ENCODE measurements at places on chromosomes 2 and 18.

- DNase-seq = no peak
Measured at GRCh38 chr2:235643680-235644511, 150.1 kb downstream of the AGAP1 start.

DNA sequence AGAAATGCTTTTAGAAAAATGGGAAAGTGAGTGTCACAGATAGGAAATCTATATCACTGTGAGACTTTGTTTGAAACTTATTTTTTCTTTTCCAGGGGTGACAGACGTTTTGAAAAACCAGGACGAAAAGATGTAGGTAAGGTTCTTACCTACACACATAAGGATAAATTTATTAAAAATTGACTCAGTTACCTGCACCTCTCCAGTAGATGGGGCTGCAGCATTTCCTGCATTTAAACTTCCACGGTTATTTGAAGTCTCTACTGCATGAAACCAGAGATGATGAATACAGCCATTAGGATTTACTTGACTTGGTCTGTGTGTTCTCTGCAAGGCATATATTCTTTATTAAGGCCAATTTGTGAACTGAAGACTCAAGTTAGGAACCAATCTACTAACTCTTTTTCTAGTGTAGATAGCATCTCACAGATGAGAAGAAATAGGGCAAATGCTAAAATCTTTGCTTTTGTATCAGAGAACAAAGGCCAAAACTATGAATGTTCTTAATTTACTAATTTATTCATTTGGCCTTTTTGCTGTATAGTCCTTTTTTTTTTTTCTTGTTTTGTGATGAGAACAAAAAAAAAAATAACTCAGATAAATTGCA, 15.0 kb downstream of the KCNJ13 start:
- DNase-seq = peak; percentile 14

DNA sequence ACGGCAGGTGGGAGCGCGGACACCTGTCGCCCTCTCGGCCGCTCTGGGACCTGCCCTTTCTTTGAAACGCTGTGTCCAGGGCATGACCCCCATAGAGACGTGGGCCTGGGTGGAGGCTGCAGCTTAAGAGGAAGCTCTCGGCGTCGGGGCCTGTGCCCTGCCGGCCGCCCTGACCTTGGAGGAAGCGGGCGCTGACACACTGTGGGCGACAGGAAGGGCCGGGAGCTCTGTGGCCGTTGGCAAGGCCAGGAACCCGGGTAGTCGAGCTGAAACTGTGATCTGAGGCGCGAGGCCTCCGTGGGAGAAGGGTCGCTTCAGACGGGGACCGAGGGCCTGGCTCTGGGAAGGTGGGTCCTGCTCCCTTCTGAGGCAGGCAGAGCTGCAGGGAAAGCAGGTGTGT, 28.2 kb downstream of the KCNG2 start:
- DNase-seq = no peak

DNA sequence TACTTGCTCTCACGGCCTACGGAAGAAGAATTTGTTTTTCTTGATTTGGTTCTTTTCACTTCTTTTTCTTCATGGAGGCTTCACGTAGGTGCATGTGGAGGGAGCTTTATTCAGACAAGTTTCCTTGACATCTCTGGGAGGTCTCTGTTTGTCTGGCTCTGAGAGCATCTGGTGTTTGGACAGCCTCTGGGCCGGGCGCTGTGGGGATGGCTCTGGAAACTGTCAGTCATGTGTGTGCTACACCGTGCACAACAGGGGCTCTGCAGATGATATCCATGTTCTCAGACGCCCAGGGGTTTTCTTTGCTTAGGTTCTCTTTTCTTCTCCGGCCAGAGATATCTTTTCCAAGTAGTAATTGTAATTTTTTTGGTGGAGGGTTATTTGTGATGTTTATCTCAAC, 130.7 kb downstream of the SH3RF3 start:
- no peak for DNase-seq

- DNase-seq = peak; percentile 30
Measured at GRCh38 chr2:238938401-238939055, 90.6 kb downstream of the TWIST2 start.

GRCh38 chr2:187008111-187008510, 159.1 kb upstream of the ZSWIM2 start:
- no peak for DNase-seq

DNA sequence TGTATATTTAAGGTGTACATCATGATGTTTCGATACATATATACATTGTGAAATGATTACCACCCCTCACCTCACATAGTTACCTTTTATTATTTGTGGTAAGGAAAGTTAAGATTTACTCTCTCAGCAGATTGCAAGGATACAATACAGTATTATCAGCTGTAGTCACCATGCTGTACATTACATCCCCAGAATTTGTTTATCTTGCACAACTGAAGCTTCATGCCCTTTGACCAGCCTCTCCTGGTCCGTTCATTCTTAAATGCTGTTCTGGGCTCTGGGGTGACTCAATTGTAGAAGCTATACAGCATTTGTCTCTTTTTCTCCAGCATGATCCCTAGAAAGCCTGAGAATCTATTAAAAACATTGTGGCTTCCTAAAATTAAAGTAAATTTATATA, 90.8 kb downstream of the PTPRM start:
- DNase-seq = no peak

GRCh38 chr18:42861271-42861670, 254.2 kb downstream of the RIT2 start:
- DNase-seq = no peak

DNA sequence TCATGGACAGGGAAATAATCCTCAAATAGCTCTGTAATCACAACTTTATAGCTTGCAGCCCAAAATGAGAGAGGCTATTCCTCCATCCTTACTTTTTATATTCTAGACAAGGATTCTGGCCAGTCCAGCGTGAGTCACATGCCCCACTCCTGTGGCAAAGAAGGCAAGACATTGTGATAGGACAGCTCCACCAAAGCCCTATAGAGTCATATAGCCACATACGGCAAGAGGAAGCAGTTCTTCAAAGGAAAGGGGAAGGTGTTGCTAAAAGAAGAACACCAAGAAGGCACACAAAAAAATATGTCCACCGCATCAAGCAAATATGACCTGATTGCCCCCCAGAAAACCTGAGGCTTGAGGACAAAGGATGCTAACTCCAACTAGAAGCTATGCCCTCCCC, 3.4 kb upstream of the GFPT1 start:
- DNase-seq = no peak

- DNase-seq = no peak
Measured at GRCh38 chr18:10459587-10459986, 5.2 kb downstream of the APCDD1 start.

- no peak for DNase-seq
Measured at GRCh38 chr2:233202531-233202944, 48.9 kb upstream of the ATG16L1 start.

- DNase-seq = no peak
Measured at GRCh38 chr2:134119117-134119712, 134.7 kb upstream of the MGAT5 start.

GRCh38 chr2:2655453-2656114, 324.5 kb upstream of the MYT1L start:
- no peak for DNase-seq

GRCh38 chr18:12886498-12887126, 2.6 kb upstream of the PTPN2 start:
- DNase-seq = no peak

GRCh38 chr2:219508971-219509779, 5.1 kb upstream of the ASIC4 start:
- no peak for DNase-seq

- no peak for DNase-seq
Measured at GRCh38 chr2:31329081-31329625, 85.4 kb downstream of the XDH start.

DNA sequence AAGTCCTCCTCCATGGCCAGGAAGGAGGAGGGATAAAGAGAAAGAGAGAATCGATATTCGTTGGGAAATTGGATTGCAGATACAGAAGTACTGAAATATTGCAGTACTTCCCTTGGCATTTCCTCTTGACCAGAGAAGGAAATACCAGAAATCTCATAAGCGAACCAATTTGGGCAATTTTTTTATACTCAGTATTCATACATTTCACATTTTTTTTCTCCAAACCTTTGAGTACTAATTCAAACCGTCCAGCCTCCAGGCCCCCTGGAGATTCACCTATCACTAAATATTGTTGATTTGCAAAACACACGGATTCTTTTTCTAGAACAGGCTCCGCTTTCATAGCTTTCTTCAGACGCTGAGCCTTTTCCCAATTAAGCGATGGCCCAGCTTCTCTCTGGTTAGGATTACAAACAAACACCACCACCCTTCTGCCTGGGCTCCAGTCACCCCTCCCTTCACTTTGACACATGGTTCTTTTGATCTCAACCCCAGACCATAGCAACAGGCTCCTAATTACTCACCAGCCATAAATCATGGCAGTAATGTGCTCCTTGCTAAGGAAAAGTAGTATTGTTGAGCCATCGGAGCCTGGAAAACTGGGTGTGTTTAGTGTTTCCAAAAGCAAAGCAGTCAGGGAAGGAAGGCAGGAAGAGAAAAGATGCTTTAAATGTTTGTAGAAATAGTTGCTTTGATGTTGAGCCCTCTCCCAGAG, 138.4 kb upstream of the CCDC68 start:
- no peak for DNase-seq

DNA sequence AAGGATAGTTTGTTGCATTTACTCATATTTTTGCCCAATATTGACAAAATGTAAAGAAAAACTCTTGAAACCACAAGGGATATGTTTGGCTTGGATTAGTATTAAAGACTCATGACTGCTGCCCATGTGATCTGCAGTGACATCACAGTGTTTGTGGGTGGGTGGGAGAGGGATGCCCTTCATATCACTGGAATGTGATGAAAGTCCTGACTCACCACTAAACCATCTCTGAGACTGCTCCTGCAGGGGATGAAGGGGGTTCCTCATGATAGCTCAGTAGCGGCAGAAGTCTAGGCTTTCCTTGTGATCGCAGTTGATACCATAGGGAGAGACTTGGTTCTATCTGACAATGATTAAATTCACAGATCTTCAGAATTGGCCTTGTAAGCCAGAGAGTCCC, 451.2 kb downstream of the CNTNAP5 start:
- no peak for DNase-seq

DNA sequence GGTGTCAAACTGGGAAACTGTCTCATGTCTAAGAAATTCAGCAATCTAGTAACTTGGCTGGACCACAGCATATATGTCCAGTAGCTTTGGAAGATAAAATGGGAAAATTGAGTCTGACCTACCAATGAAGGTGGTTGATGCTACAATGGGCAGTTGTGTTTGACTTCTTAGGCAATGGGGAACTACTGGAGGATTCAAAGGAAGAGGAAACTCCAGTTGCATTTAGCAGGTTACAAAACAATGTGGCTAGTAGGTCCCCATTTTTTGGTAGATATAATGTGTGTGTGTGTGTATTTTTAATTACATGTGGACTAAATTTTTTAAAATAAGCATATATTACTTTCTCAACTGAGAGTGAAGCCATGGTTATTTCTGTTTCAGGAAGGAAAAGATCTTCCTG, 427.7 kb downstream of the NBAS start:
- DNase-seq = no peak

DNA sequence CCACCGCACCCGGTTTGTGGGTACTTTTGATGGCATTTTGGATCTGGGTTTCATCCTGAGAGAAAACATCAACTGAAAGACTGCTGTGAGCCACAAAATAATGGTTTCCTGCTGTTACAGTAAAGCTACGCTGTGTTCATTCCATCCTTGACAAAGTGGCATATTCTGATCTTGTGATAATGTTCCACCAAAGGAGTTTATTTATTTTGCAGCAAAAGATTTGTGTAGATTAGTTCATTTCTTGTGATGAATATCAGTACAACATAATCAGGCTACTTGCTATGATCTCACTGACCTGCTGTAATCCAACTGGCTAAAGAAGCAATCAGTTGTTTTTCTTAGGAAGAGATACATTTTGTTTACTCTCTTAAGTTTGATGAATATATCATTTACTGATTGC, 45.0 kb downstream of the EEF1B2 start:
- DNase-seq = no peak

DNA sequence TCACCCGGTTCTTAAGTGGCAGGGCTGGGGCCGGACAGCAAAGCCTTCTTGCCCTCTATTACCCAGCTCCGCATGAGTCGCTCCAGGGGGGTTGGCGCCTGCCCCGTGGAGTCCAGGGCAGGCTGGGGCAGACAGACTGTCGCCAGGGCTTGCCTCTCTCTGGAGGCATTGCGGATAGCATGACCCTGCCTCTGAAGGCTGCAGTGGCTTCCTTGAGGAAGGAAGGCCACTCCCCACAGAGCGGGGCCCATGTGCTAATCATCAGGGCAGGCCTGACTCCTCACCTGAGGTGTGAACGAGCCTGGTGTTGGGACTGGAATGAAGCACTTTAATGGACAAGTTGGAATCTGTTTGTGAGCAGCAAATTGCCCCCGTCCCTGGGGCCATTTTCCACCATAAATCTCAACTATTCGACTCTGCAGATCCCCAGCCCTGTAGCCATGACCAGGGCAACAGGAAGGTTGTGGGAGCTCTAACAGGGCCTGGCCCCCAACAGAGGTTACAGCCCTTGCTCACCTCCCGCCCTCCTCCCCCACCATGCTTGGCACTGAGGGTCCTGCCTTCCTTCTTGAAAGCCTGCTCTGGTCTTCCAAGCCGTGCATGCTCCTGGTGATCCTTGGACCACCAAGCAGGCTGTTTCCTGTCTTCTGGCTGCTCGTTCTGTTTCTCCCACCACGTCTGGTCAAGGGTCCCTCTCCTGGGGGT, 144.9 kb upstream of the HAAO start:
- DNase-seq = peak; percentile 63

GRCh38 chr2:238015705-238016104, 45.1 kb upstream of the SCLY start:
- no peak for DNase-seq

GRCh38 chr18:63550068-63550467, 7.9 kb downstream of the SERPINB12 start:
- DNase-seq = no peak

DNA sequence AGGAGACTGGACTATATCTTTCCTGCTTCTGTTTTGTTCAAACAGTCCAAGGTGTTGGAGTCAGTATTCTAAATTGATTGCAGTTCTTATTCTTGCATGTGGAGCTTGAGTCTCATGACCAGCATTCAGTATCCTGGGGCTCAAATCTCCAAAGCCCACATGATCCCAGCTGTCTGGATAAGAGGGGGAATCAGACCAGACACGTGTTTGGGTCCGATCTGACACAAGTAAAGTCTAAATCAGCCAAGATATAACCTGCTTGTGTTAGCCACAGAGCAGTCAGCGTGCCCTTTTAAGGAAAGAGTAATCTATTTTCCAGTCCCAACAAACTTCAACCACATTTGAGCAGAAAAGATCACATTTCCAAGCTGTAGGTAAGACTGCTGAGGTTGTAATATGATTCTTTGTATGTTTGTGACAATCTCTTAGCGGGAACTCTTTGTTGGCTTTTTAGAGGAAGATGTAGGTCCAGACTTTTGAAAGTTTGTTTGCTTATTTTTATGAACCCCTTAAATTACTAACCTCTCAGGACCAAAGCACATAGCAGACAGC, 334.6 kb downstream of the SLC4A3 start:
- no peak for DNase-seq

Measured in SJSA1 (cell line).